ENCODE measurements at places on chromosomes 3 and 15.

DNA sequence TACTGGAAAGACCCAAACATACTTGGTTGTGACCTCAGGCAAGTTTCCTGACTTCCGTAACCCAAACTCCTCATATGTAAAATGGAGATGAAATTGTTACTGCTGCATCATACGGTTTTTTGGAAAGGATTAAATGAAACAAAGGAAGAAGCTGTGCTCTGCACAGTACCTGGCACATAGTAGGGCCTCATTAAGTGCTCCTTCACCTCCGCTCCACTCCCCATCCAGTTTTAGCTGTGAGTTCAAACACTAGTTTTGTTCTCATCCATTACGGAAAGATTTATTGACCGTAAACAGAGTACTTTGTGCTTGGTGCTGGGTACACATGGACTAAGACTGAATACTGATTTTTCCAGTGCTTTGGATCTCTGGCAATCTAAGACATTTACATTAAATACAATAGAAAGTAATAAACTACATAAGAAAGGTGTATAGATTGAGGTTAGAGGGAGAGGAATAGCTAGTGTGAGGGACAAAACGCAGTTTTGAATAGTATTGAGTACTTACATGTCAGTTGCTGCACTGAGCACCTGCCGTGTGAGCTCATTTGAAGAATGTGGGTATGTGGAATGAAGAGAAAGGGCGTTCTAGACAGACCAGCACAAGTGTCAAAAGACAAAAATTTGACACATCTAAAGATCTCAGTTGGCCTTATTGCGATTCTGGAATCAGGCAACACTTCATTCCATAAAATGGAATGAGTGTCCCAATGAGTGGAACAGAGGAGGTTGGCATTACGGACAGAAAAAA, 594 bp upstream of the ICE2 start:
- DNase-seq, result no peak

DNA sequence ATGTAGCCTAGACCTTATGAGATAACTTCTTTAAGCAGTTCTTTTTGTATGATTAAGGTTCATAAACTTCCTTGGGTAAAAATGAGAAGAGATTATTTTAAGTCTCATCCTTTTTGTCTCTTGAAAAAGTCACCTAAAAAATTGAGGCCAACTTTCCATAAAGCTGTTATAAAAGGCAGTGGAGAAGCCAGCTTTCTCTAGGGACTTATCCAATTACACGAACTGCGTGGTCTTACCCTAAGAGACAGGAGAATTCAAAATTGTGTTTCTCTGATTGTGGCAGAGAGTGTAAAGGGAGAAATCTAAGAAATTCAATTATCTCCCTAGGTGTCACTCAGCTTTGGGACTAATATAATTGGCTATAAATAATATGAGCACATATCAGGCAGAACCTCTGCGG, 262.0 kb downstream of the SHOX2 start:
- DNase-seq, result no peak

DNA sequence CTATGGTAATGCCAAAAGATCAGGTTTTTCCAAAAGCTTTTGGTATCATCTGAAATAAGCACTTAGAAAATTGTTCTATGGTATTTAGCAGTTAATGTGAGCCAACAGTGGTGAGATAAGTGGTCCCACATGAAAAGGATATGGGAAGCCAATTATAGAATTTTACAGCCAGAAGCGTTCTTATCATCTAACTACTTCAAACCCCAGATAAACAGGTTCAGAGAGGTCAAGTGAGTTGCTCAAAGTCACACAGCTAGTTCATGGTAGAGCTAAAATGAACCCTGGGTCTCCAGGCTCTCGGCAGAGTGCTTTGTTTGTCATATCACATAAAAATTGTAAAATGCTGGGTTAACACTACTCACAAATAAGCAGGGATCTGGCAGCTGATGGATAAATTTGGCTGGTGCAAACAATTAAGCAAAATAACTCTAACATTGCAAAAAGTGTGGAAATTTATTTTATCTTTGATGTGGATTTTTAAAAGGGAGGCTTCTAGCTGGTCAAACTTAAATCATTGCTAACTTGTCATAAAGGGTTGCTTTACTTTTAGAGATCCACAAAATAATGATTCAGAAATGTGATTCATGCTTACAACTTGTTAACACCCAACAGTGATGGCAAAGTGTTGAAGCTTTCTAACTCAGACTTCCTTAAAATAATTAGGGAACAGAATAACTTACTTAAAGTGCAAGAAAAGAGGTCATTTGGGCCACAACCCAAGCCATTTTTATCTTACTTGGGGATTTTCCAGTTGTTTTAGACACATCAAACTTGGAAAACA, 202.8 kb upstream of the TBC1D5 start:
- DNase-seq, result peak; percentile 4

- no peak for DNase-seq
These were observed 80.3 kb downstream of the FILIP1L start for GRCh38 chr3:100033903-100034471.

GRCh38 chr3:143633816-143634215, 214.5 kb downstream of the SLC9A9 start:
- no peak for DNase-seq

DNA sequence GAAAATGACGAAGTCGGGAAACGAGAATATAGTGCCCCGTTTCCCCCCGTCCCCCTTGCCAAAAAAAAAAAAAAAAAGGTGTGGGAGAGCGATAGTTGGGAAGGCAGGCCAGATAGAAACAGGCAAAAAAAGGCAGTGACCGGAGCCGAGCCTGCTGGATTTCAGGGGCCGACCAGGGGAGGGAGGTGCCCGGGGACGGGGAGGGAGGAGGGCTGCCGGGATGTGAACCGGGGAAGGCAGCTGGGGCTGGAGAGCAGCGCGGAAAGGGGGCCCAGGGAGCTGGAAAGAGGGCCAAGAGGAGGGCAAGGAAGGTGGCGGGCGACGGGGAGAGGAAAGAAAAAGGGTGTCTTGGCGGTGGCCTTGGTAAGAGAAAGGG, 837 bp downstream of the LRRN1 start:
- no peak for DNase-seq

DNA sequence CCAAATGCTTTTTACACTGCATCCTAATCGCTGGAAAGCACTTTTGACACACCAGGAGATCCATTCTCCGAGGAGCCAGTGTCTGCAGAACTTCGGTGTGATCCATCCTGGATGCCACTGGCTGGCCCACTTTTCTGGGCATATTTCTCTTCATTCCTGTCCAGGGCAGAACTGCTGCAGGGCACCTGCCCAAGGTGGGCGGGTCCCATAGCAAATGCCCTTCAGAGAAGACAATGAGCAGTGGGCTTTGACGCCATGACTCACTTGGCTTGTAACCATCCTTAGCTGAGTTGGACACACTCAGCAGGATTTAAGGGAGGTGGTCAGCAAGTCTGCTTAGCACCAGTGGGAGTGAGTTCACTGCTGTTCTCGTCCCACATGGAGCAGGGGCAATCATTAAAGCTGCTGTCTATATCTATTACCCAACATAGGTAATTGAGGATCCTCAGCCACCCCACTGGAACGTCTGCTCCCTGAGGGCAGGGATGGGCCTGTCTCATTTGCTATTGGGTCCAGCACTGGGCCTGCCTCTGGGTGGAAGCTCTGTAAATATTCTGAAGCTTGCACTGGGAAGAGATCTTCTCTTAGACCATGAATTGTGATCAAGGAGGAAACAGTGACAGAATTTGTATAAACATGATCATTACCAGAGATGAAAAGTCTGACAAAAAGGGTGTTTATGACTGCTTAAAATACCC, 112.7 kb upstream of the IQSEC1 start:
- DNase-seq, result no peak

- no peak for DNase-seq
These were observed 12.6 kb downstream of the MELTF start for GRCh38 chr3:197017003-197017402.

- DNase-seq, result no peak
These were observed 29.2 kb upstream of the TPRG1 start for GRCh38 chr3:189142527-189142926.

GRCh38 chr3:15460891-15461531, 33.6 kb downstream of the EAF1 start:
- DNase-seq, result no peak

DNA sequence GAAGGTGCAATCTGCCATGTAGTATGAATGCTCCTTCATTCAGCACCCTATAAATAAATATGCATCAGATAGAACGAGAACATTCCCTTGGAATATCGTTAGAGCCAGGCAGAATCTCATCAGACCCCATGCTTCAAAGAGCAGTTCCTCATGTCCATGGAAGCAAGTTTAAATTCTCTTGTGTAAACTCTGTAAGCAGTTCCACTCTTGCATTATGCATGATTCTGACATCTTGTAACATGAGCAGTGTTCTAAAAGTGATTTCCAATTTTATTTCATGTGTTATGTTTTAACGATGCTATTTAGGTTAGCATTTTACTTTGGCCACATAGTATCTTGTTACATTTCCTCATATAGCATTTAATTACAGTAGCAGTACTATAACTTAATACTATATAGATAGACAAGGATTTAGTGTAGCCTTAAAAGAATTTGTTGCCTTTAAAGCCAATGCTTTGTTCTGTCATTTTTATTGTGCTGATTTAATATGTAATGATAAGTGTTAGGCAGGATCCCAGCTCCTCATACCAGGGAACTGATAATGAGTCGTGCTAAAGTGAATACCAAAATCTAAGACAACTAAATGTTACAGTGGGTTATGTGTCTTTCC, 161.2 kb upstream of the NECTIN3 start:
- no peak for DNase-seq

DNA sequence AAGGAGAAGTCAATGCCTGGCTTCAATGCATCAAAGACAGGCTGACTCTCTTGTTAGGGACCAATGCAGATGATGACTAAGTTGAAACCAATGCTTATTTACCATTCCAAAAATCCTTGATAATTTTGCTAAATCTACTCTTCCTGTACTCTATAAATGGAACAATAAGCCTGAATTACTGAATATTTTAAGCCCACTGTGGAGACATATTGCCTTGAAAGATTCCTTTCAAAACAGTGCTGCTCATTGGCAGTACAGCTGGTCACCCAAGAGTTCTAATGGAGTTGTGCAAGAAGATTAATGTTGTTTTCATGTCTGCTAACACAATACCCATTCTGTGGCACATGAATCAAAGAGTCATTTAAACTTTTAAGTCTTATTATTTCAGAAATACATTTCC, 181.0 kb upstream of the CBLB start:
- no peak for DNase-seq

DNA sequence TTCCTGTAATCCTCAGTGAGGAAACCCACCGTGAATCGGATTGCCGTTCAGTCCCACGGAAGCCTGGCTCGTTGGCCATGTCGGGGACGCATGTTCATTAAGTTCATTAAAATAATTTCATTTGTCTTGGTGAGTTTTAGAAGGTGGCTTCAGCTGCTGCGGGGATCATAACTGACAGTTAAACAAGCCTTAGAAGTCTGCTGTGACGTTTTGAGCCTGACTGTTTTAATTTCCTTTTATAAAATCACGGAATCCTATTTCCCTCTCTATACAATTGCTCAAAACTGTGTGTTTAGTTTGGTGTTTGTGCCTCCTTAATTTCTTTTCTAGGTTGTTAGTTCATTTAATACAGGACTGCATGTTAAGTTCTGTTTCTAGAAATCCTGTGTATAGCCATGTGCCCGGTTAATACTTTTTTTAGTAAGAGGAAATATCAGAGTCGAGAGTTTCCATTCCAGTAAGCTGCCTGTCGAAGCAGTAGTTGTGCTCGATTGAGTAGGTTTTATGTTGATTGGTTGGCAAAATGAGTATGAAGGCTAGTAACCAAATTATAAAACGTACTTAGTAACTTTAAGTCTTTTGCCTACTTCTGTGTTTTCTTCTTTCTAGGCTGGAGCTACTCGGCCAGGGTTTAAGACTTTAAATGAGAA, 705 bp downstream of the NIPA2 start:
- DNase-seq, result no peak

DNA sequence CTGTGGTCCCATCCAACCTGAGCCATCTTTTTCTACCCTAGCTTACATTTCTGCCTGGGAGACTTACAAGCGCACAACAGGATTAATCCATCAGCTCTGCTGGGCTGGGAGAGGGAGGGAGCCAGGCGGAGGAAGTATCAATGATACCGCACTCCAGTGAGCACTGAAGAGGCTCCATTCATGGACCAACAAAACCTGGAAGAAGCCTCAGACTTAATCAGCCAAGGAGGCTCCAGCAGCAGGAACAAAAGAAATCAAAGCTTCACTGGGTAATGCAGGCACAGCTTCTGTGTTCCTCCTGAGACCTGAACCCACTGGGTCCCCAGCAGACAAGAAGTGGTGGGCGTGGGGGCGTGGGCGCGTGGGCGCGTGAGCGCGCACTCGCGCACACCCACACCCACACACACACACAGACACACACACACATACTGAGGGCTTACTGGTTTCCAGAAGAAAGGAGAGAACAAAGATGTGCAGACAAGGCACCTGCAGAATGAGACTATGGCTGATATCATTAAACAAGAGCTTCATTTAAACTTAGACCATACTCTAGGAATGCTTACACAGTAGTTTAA, 87.0 kb upstream of the BOC start:
- no peak for DNase-seq

DNA sequence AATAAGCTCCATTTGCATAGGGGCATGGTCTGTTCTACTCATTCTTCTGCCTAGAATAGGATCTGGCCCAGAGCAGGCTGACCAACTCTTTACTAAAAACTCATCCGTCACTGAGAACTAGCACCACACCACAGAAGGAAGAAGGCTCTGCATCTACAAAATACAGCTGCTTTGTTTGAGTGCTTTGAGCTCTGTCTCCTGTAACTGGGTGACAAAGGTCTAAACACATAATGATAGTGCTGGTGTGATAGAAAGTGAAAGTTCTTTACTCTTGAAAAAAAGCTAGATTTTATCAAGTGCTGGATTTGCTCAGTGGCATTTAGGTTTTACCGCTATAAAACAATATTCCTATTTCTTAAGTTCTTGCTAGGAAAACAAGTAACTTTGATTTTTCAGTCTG, 140.7 kb downstream of the FHIT start:
- no peak for DNase-seq

- no peak for DNase-seq
These were observed 843 bp downstream of the CHRNA5 start for GRCh38 chr15:78565951-78566774.

DNA sequence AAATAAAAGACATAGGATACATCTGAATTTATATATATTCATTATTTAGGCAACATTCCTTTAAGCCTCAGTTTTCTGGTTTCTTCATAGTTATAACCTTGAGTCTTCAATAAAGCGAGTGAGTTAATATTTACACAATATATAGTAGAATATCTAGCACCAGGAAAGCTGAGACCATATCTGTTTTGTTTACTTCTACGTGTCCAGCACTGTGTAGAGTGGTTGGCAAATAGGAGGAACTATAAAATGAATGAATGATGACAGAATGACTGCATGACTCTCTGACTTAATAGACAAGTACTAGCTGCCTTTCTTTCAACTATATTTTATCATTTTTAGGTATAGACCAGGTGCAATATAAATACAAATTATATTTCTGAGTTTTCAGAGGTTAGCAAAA, 197.8 kb upstream of the RBMS3 start:
- DNase-seq, result no peak

DNA sequence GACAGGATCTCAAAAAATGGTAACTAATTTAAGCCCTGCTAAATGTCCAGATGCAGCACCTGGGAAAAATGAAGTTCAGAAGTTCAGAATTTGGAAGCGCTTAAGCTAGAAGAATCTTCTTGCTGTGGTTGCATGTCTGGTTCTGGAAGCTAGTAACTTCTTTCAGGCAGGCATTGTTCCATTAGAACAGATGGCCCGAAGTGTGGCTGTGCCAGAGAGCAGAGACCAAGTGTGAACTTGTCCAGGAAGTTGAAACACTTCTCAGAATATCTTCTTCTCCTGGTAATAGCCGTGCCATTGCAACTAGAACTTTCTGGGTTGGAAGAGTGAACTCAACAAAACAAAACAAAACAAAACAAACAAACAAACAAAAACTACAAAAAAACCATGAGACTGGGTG, 80.0 kb downstream of the MITF start:
- no peak for DNase-seq

All from CD14-positive monocyte (primary cell).